ENCODE measurements at places on chromosomes 7 and 10.
A peak's percentile ranks its signal among the peaks of the same experiment; 100 is the strongest.

DNA sequence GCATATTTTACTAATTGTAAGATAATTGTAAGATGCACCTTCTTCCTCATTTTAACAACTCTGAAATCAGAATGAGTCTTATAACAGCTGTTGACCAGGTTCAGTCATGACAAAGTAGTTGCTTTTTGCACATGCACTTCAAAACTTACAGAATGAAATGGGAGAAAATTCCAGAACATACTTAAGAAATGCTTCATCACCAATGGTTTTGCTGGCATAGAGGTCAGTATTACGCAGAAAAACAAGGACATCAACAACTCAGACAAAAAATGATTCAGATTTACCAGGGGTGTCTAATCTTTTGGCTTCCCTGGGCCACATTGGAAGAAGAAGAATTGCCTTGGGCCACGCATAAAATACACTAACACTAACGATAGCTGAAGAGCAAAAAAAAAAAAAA lies 13.3 kb downstream of the COL28A1 start:
- DNase-seq: no peak

GRCh38 chr10:62917475-62918238 lies 101.5 kb upstream of the EGR2 start:
- peak; percentile 40 for DNase-seq

DNA sequence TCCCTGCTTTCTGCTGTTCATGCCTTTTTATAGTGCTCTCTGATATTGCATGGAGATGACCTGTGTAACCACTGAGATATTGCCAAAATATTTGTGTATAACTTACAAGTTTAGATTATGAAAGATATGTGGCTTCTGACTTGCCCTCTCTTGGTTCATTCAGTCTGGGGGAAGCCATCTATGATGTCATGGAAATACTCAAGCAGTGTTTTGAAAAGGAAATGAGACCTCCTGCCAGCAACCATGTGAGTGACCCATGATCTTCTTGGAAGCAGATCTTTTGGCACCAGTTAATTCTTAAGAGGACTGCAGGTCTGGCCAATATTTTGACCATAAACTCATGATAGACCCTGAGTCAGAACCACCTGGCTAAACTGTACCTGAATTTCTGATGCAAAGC lies 183.0 kb downstream of the THSD7A start:
- DNase-seq: no peak

- DNase-seq: no peak
These were observed 235.9 kb downstream of the HGF start for GRCh38 chr7:81533931-81534330.

DNA sequence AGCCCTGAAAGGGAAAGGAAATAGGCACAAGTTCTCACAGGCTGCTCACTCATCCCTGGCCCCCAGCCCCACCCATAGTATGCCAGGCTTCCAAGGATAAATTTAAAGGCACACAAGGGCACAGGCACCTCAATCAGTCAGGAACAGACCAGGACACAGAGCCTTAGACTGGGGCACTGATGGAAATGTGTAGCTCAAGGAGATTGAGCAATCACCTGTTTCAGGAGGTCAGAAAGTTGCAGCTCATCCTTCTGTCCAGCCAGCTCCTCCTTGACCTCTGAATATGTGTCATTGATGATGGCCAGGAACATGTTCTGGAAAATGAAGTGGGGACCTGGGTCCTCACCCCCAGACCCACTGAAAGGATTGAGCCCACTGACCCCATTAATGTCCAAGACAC lies 6.6 kb upstream of the BLOC1S2 start:
- no peak for DNase-seq

- DNase-seq: no peak
These were observed 150.5 kb downstream of the DKK1 start for GRCh38 chr10:52464368-52465124.
